ENCODE measurements at places on chromosomes 2 and 18.
A peak's percentile ranks its signal among the peaks of the same experiment; 100 is the strongest.

GRCh38 chr18:24502667-24503523, 42.5 kb downstream of the HRH4 start:
- no peak for DNase-seq

- DNase-seq: no peak
Observed at GRCh38 chr18:47036927-47037578, 1.6 kb upstream of the ELOA2 start.

DNA sequence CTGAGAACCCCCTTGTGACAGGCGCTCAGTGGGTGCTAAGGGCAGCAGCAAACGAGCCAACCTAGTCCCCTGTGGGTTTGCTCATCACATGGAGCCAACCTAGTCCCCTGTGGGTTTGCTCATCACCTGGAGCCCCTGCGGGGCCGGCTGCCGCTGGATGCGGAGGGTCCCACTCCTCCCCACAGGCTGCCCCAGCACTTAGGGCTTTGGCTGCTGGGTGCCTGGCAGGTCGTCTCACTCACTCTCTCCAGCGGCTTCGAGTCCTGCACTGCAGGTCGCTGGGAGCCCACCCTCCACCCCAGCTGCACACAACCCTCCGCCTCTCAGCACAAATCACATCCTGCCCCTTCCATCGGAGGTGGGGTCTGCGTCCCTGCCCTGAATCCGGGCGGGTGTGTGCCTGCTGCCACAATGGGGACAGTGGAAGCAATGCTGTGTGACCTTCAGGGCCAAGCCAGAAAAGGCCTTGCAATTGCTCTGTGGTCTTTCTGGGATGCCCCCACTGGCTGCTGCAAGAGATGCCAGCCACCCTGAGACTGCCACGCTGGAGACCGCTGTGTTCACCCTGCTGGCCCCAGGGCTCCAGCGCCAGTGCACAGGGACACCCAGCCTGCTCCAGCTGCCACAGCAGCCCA, 248.1 kb upstream of the SALL3 start:
- no peak for DNase-seq

DNA sequence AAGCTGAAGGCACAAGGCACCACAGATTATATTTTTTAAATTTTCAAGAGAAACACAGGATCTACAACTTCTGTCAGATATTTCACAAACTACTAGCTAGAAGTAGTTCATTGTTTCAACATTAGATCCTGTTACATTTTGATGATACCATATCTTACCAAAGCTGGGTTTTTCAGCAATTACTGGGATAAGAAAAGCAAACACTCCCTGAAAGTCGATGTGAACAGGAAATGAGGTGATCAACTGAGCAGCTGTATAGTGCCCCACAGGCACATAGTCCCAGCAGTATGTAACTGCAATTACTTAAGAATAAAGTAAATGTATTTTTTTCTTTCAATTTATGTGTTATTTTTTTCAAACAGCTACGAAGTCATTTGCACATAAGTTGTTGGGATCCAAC, 103.5 kb downstream of the DNER start:
- no peak for DNase-seq

DNA sequence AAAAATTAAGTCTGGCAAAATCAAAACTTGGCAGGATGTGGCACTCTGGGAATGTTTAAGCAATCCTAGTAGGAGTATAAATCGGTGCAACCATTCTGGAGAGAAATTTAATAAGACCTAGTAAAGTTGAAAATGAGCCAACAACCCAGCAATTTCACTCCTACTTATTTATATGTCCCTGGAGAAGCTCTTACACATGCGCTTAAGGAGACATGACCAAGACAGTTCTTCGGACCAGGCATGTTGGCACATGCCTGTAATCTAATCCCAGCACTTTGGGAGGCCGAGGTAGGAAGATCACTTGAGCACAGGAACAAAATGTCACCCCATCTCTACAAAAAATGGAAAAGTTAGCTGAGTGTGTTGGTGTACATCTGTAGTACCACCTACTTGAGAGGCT, 374.6 kb upstream of the LYPD1 start:
- no peak for DNase-seq

- peak; percentile 95 for DNase-seq
Observed at GRCh38 chr2:143451642-143452281, 322.5 kb downstream of the ARHGAP15 start.

GRCh38 chr2:105301646-105302045, 27.9 kb downstream of the TGFBRAP1 start:
- no peak for DNase-seq

- DNase-seq: no peak
Observed at GRCh38 chr2:79640001-79640400, 127.2 kb downstream of the CTNNA2 start.

GRCh38 chr2:206474099-206474498, 30.8 kb downstream of the ADAM23 start:
- DNase-seq: no peak

- no peak for DNase-seq
Observed at GRCh38 chr2:235897992-235898391, 270.2 kb downstream of the GBX2 start.

- no peak for DNase-seq
Observed at GRCh38 chr2:49226360-49226759, 72.0 kb upstream of the FSHR start.

- DNase-seq: no peak
Observed at GRCh38 chr2:113135317-113135716, 7.9 kb downstream of the IL1RN start.

GRCh38 chr2:33810046-33810835, 211.1 kb upstream of the FAM98A start:
- DNase-seq: no peak

DNA sequence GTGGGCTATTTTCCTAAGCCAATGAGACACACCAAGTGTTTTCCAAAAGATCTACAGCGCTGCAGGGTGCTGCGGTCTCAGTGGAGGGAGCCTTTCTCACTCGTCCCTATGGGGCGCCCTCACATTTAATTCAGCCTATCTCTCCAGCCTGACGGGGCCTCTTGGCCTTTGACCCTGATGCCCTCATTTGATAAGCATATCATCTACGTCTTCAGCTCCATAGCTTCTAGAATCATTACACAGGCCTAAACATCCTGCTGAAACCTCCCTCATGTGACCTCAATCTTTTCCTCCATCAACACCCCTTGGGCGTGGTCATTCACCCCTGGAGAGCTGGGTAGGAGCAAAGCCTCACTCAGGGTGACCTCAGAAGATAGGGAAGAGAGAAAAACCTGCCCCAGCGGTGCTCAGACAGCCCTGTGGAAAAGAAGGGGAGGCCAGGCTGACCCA, 57.4 kb downstream of the CYP26B1 start:
- no peak for DNase-seq

- peak; percentile 32 for DNase-seq
Observed at GRCh38 chr18:21444465-21445212, 155.9 kb downstream of the ESCO1 start.

- DNase-seq: peak; percentile 91
Observed at GRCh38 chr2:172437419-172438341, 10.3 kb downstream of the ITGA6 start.

DNA sequence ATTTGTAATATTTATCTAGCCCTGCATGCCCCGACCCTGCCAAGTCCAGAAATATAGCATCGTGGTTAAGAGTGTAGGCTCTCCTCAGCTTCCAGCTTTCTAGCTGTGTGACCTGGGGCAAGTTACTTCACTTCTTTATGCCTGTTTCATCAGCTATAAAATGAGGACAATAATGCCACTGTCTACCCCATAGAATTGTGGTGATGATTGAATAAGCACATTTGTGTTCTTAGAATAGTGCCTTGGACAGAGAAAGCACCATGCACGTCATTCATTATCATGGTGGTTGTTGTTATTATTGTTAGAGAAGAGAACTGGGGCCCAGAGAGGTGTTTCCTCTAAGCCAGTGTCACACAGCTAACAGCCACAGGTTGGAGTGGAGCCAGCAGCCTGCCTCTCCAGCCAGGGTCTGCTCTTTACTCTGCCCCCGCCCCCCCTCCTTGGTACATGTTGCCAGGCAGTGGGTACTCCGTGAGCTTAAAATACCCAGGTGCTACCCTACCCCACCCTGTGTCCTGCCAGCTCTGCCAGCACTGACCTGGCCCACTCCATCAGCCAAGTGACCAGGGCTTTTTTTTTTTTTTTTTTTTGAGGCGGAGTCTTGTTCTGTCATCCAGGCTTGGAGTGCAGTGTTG, 202.1 kb downstream of the CTIF start:
- no peak for DNase-seq

GRCh38 chr2:45729753-45730512, 78.5 kb downstream of the PRKCE start:
- DNase-seq: peak; percentile 100

DNA sequence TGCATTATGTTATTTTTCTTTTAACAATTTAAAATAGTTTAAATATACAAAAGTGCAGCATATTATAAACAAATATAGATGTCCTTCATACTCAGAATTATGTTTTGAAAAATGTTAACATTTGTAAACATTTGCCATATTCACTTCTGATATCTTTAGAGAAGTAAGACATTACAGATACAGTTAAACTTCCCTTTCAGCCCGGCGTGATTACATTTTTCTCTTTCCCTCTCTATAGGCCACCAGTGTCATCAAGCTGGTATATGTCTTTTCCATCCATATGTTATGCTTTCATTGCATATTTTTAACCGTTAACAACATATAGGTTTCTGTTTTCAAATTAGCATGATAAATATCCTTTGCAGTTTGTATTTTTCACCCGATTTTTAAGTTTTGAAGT, 27.1 kb downstream of the TTC39C start:
- no peak for DNase-seq

GRCh38 chr2:134630504-134631159, 88.2 kb downstream of the TMEM163 start:
- peak; percentile 85 for DNase-seq

- DNase-seq: peak; percentile 44
Observed at GRCh38 chr2:210577263-210578071, 21.1 kb downstream of the CPS1 start.

- DNase-seq: no peak
Observed at GRCh38 chr2:105626212-105626965, 118.3 kb upstream of the NCK2 start.

DNA sequence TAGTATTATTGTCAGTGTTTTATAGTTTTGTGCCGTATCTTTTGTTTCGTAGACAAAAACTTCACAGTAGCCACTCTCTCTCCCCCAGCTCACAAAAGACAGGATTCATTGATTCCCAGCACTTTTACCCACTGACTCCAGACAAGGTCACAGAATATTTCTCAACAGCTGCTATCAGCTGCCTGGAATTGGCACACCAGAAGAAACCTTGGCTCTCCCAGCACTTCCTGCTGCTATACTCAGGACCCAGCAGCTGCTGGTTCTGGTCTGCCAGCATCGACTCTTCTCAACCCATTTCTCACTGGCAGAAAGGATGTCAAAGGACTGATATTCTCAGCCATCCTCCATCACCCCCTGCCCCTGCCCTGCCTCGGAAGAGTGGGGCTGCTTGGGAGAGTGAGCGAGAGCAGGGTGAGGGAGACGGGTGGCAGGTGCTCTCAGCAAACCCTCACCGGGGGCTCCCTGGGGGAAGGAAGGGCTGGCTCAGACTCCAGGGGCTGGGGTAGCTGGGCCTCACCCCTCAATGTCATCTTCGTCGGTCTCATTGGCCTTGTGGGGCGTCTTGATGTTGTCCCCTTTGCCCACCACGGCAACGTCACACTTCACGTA, 6.1 kb upstream of the OTOF start:
- no peak for DNase-seq

- DNase-seq: peak; percentile 80
Observed at GRCh38 chr2:59744436-59744835, 809.0 kb downstream of the BCL11A start.

GRCh38 chr2:179954026-179954425, 53.1 kb downstream of the CWC22 start:
- DNase-seq: no peak

DNA sequence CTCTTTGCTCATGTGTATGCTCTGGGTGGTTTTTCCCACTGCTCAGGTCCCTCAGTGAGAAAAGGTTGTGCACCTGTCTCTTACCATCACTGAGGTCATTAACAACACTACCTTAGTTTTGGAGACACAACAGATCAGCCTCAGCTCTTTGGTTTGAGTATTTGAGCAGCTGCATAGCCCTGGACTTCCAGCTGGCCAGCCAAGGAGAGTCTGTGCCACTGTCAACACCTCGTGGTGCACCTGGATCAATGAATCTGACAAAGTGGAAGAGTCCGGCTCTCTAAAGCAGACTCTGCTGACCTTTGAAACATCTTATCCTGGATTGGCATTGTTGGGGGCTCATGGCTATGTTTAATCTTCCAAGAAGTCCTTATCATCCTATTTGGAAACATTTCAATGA, 30.0 kb downstream of the SERPINB8 start:
- no peak for DNase-seq

GRCh38 chr18:13456736-13457271, 238.2 kb downstream of the LDLRAD4 start:
- no peak for DNase-seq

- DNase-seq: no peak
Observed at GRCh38 chr2:159880729-159881128, 82.7 kb upstream of the CD302 start.

- DNase-seq: no peak
Observed at GRCh38 chr2:197259470-197259999, 51.0 kb downstream of the ANKRD44 start.

DNA sequence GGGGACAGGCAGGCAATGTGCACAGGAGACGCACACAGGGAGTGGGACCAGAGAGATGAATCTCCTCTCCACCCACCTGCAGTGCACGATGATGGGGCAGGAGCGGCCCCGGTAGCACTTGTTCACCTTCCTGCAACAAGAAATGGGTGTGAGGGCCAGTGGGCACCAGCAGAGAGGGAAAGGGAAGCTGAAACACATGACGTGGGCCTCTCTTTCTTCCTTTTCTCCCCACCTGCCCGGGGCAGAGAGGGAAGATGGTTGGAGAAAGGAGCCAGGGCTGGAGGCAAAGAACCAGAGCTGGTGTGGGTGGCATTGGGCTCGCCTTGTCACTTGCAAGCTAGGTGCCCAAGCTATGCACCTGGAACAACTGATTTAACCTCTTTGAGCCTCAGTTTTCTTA, 12.2 kb downstream of the DNAJB2 start:
- no peak for DNase-seq

- DNase-seq: no peak
Observed at GRCh38 chr18:36127836-36128529, 1.2 kb downstream of the SLC39A6 start.

GRCh38 chr18:79975043-79975442, 10.6 kb downstream of the HSBP1L1 start:
- no peak for DNase-seq

GRCh38 chr2:223648755-223649154, 46.6 kb upstream of the SCG2 start:
- DNase-seq: no peak

All from MV-4-11 (cell line).